ENCODE measurements at places on chromosomes 16 and 17.

DNA sequence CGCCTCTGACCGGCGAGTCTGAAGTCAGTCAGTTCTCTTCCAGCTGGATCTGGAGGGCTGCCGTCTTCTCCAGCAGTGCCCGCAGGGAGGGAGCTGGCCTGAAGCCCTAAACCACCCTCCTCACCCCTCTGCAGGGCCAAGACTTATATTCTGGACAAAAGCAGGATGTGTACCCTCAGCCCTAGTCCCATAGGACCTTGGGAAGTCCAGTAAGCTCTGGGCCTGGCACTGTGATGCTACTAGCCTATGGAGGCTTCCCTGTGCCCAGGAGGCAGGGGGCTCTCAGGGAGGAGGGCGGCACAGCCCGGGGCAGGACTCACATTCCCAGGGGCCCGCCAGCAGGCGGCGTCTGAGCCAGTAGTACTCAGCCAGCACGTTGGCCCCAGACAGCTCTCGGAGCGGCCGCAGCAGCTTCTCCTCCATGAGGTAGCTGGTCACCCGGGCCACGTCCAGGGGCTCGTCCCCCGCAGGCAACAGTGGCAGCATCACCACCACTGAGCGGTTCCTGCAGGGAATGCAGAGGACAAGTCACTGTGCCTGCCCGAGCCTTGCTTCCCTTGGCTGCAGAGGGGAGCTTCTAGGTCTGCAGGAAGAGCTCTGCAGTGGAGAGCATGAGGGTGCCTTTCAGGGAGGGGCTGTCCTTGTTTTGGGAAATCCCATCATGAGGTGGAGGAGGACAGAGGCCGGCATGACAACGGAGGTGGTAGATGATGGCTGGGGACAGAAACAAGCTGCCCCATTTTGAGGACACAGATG is 41.7 kb downstream of the RMI2 start:
- H3K27me3 ChIP-seq: no peaks in the 10 kb centered on the region
- no peak for DNase-seq
- H3K27ac ChIP-seq: no peak overlapping the region
- no peaks in the 10 kb centered on the region for H3K36me3 ChIP-seq
- H3K4me3 ChIP-seq: no peak overlapping the region
- H3K4me1 ChIP-seq: peaks cover 4% of the 10 kb centered on the region

GRCh38 chr16:54366943-54367342 is 80.4 kb upstream of the IRX3 start:
- H3K27me3 ChIP-seq: no peaks in the 10 kb centered on the region
- peaks cover 5% of the 10 kb centered on the region for H3K4me1 ChIP-seq
- H3K36me3 ChIP-seq: no peaks in the 10 kb centered on the region

GRCh38 chr16:56282451-56282850 is 91.2 kb downstream of the GNAO1 start:
- no peaks in the 10 kb centered on the region for H3K27me3 ChIP-seq
- no peak overlapping the region for H3K4me3 ChIP-seq
- no peaks in the 10 kb centered on the region for H3K36me3 ChIP-seq
- DNase-seq: no peak
- no peak overlapping the region for H3K27ac ChIP-seq

DNA sequence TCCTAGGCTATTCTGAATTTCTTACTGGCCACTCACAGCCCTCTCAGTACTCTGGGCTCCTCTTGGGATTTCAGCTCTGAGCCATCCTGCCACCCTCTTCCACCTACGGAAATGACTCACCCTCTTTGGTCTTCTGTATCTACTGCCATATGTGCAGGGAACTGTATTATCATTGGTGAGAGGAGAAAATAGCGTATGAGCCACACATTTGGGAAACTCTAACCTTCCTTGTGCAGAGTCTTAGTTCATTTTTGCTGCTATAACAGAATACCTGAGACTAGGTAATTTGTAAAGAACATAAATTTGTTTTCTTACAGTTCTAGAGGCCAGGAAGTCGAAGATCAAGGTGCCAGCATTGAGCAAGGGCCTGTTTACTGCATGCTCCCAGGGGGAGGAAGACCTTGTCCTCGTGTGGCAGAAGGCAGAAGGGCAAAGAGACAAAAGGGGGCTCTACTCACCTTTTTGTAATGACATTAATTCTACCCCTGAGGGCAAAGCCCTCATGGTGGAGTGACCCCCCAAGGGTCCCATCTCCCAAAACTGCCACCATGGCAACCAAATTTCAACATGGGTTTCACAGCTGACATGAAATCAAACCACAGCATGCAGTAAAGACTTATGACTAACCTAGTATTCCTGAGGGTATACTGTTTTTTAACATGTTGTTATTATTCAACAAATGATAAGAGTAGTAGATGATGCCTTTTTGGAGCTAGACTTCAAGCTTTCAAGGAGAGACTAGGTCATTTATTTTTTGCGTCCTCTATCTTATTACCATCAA is 191.8 kb downstream of the PRKCA start:
- no peak for DNase-seq
- peaks cover 4% of the 10 kb centered on the region for H3K4me1 ChIP-seq
- H3K4me3 ChIP-seq: no peak overlapping the region
- no peaks in the 10 kb centered on the region for H3K27me3 ChIP-seq

DNA sequence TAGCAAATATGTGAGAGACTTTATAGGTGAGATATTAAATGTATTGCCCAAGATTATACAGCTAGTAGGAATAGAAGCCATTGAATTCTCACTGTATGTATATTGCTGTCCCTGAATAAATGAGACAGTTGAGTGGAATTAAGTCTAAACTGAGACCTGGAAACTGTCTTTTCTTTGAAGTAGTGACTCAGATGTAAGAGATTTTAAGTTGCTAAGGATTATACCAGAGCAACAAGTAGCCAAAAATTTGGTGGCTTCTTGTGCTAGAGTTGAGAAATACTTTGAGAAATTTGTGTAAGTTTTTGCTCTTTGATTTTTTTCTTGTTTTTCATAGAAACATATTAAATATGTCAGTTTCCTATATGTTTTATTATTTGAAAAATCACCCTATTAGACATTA is 58.7 kb downstream of the TANC2 start:
- no peaks in the 10 kb centered on the region for H3K27me3 ChIP-seq
- DNase-seq: no peak
- H3K27ac ChIP-seq: no peak overlapping the region
- H3K4me3 ChIP-seq: no peak overlapping the region
- no peaks in the 10 kb centered on the region for H3K36me3 ChIP-seq

- no peaks in the 10 kb centered on the region for H3K27me3 ChIP-seq
- DNase-seq: no peak
- no peak overlapping the region for H3K4me3 ChIP-seq
- H3K27ac ChIP-seq: no peak overlapping the region
- no peaks in the 10 kb centered on the region for H3K4me1 ChIP-seq
- no peaks in the 10 kb centered on the region for H3K36me3 ChIP-seq
Observed at GRCh38 chr16:125011-125410, 13.5 kb downstream of the NPRL3 start.

- DNase-seq: no peak
- no peak overlapping the region for H3K4me3 ChIP-seq
- H3K36me3 ChIP-seq: no peaks in the 10 kb centered on the region
Observed at GRCh38 chr17:49567104-49567521, 8.6 kb upstream of the NXPH3 start.

DNA sequence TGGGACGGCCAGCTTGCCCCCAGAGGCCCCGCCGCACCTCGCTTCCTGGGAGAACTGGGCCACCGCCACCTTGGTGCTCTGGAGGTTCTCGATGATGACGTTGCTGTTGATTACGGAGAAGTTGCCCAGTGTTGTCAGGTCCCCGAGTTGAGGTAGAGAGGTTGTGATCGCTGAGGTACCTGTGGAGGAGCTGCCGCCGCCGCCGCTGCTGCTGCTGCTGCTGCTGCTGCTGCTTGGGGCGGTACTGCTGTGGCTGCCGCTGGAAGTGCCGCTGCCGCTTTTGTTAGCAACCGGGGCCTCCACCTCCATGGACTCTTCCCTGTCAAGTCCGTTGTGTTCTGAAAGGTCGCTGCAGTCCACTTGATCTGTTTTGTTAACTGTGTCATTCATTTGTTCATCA is 9.5 kb downstream of the SALL1 start:
- no peak for DNase-seq
- H3K27me3 ChIP-seq: no peaks in the 10 kb centered on the region
- H3K4me1 ChIP-seq: no peaks in the 10 kb centered on the region
- no peaks in the 10 kb centered on the region for H3K36me3 ChIP-seq
- no peak overlapping the region for H3K27ac ChIP-seq
- no peak overlapping the region for H3K4me3 ChIP-seq

DNA sequence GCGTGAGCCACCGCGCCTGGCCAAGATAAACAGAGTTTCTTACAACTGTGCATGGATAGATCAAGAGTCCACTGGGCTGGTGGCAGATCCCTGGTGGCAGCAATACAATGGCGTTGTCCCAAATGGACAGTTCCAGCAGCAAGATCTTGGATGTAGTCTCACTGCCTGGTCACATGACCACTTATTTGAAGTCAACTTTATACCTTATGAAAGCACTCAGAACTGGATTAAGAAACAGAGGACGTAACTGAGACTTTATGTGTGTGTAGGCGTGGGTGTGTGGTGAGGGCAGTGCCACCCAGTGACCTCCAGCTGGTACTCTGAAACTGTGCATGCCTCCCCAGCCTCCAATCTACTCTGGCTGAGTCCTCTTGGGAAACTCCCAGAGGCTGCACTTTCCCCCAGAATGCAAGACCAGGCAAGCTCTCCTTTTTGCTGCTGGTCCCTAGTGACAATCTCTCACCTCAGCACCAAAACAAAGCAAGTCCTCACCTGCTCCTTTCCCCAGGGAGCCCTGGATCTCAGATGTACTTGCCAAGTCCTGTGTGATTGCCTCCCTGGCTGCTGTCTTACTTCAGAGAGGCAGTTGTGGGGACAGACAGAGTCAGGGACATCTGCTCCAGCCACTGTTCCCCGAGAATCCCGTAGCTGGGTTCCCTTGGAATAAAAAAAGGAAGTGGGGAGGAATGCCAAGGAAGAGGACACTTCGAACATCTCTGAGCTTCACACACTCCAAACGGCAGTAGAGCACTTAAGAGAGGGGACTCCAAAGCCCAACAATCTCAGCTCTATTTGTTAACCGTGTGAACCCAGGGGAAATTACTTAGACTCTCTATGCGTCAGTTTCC is 11.7 kb upstream of the ST6GALNAC2 start:
- no peak overlapping the region for H3K4me3 ChIP-seq
- H3K4me1 ChIP-seq: peaks cover 33% of the 10 kb centered on the region
- no peaks in the 10 kb centered on the region for H3K36me3 ChIP-seq
- H3K27ac ChIP-seq: no peak overlapping the region

DNA sequence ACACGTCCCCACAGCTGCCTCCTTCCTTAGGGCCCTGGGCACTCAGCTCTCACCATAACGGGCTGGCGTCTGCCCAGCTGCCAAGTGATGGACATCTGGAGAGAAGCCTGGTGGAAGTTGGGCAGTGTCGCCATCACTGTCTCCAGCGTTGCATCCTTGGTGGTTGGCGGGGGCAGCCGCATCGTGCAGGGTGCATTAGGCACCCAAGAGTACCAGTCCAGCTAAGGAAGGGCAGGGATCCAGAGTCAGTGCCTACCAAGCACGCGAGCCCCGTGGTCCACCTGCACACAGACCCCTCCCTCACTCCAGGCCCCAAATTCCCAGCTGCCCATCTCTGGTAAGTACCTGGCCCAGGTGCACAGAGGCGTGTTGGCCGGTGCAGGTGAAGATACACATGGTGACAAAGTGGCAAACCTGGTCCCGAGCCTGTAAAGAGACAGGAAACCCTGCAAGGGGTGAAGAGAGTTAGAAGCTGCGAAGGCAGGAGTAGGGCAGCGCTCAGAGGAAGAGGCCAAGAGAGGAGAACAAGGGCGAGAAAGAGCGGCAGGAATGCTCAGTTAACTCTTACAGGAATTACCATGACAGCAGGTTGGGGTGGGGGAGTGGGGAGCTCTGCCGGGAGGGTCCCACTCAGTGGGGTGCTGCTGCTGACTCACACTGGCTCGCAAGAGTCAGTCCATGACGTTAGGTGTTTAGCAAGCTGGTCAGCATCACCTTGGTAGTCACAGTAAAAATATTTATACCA is 9.5 kb downstream of the ALOX15 start:
- peak; percentile 59 for DNase-seq
- H3K27me3 ChIP-seq: peaks cover 2% of the 10 kb centered on the region
- no peaks in the 10 kb centered on the region for H3K36me3 ChIP-seq
- H3K4me1 ChIP-seq: no peaks in the 10 kb centered on the region
- no peak overlapping the region for H3K4me3 ChIP-seq
- no peak overlapping the region for H3K27ac ChIP-seq

DNA sequence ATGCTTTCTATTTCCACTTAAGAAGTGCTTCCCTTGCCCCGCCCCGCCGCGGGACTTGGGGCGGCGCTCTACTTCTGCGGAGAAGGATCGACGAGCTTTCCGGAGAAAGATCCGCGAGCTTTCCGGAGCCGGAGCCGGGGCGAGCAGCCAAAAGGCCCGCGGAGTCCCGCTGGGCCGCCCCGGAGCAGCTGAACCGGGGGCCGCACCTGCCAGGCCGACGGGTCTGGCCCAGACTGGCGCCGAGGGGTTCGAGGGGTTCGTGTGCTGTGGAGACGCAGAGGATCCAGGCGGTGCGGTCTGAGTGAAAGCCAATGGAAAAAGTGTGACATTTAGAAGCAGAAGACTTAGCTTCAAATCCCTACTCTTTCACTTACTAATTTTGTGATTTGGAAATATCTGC is 50.8 kb downstream of the TBC1D26 start:
- peak overlapping the region; percentile 37 for H3K4me3 ChIP-seq
- no peaks in the 10 kb centered on the region for H3K36me3 ChIP-seq
- H3K27ac ChIP-seq: peak overlapping the region; percentile 74

GRCh38 chr16:72812672-72813071 is 235.3 kb downstream of the ZFHX3 start:
- peaks cover 17% of the 10 kb centered on the region for H3K36me3 ChIP-seq
- no peaks in the 10 kb centered on the region for H3K27me3 ChIP-seq
- DNase-seq: no peak
- H3K4me1 ChIP-seq: no peaks in the 10 kb centered on the region

Data from upper lobe of left lung (tissue), 6 donors.